ENCODE measurements at places on chromosomes 7 and 10. TPM values are rescaled to one million over a fixed set of nuclear protein-coding genes. Genes with fewer than 3 reads are reported as not detected.

The RET gene
- 0.44 TPM for total RNA-seq

- no peak for DNase-seq
Measured at GRCh38 chr7:99001482-99002147, 123.3 kb downstream of the TRRAP start.

DNA sequence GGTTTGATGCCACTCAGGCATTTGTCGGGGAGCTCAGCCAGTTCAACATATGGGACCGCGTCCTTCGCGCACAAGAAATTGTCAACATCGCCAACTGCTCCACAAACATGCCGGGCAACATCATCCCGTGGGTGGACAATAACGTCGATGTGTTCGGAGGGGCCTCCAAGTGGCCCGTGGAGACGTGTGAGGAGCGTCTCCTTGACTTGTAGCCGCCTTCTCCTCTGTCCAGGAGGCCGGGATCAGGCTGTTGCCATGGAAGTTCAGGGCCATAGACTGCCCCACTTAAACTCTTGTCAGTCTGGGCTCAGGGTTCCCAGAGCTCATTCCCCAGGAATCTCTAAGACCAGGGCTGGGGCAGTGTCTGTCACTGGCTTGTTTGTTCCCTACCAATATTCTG is 11.3 kb downstream of the NPTX2 start:
- DNase-seq = no peak

The CYP2C19 gene
- total RNA-seq = not detected

- no peak for DNase-seq
Measured at GRCh38 chr7:116075351-116076145, 45.0 kb upstream of the TFEC start.

The LCOR gene
- 30.5 TPM for total RNA-seq

The INHBA gene
- 20.2 TPM for total RNA-seq

The INTS15 gene
- total RNA-seq = 24.1 TPM

- DNase-seq = no peak
Measured at GRCh38 chr10:667096-667495, 22.4 kb downstream of the DIP2C start.

The RBP4 gene
- total RNA-seq = not detected
